ENCODE measurements at places on chromosomes 13 and 19.

GRCh38 chr13:107121793-107122192 is 553.9 kb upstream of the ARGLU1 start:
- no peak for DNase-seq

DNA sequence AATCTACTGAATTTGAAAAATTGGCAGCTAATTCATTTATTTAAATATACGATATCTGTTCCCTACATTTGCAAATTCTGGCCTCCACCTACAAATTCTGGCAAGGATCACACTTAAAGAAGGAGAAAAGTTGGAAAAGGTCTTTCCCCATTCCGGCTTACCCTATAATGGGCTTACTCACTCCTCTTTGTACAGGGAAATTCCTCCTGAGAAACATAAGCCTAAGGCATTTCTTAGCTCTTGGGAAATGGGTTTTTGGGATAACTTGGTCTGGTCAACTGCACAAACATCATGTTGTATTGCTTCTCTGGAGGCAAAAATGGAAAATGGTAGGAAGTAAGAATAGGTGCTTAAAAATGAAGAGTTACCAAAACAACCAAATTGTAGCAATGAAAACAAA is 25.5 kb downstream of the KCTD12 start:
- no peak for DNase-seq

- no peak for DNase-seq
Measured at GRCh38 chr19:55554302-55554701, 9.0 kb upstream of the SBK3 start.

DNA sequence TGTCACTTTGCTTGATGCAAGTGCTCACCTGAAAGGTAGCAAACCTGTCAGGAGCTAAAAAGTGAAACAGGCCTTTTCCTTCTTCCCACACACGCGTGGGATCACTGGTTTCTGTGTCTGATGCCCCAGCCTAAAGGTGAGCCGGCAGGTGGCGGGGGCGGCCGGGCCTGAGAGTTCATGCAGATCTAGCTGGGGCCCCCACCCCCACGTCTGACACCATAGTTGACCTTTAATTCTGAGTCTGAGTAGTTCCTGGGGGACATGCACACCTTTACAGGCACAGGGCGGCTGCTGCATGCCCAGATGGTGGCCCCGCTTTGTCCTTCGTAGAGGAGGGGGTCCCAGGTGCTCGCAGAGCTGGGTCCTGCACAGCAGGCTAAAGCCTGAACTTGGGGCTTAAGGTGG is 345.3 kb downstream of the TEX29 start:
- no peak for DNase-seq

GRCh38 chr13:41222259-41222852 is 28.0 kb upstream of the KBTBD7 start:
- peak; percentile 73 for DNase-seq

GRCh38 chr19:51724543-51724942 is 752 bp upstream of the HAS1 start:
- no peak for DNase-seq

GRCh38 chr19:23311551-23311950 is 61.4 kb upstream of the ZNF724 start:
- DNase-seq, result no peak

DNA sequence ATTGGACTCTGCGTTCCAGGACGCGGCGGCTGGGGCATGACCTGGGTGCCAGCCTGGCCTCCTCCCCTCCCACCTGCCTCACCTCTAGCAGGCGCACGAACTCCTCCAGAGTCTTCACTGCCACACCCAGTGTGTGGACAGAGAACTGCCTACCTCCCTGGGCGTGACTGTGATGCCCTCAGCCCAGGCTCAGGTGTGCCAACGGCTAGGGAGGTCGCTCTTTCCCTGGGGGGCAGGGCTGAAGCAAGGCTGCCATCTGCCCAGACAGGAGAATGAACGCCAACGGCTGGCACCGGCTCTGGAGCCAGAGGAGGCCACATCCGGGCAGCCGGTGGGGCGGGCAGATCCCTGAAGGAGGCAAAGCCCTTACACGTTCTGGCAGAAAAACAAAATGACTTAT is 11.3 kb downstream of the NANOS3 start:
- no peak for DNase-seq

DNA sequence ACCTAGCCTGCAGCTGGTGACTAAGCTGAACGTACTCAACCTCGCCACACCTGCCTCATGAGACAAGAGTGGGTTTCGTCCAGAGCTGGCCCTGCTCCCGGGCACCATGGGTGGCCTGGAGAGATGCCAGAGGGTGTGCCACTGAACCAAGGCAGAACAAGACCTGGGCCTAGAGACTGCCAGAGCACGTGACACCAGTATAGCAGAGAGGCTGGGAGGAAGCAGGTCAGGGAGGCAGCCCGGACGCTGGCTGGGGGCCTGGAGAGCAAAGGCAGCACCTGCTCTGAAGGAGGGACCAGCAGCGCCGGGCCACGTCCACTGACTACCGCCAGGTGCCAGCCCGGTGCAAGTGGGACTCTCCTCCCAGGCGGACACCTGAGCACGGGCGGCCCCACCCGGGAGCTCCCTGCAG is 7.3 kb upstream of the C13orf46 start:
- peak; percentile 87 for DNase-seq

- no peak for DNase-seq
Measured at GRCh38 chr13:26485288-26485687, 72.2 kb upstream of the WASF3 start.

- peak; percentile 45 for DNase-seq
Measured at GRCh38 chr13:37495046-37495445, 103.5 kb downstream of the POSTN start.

GRCh38 chr19:661427-662196 is 1.4 kb downstream of the RNF126 start:
- DNase-seq, result no peak

DNA sequence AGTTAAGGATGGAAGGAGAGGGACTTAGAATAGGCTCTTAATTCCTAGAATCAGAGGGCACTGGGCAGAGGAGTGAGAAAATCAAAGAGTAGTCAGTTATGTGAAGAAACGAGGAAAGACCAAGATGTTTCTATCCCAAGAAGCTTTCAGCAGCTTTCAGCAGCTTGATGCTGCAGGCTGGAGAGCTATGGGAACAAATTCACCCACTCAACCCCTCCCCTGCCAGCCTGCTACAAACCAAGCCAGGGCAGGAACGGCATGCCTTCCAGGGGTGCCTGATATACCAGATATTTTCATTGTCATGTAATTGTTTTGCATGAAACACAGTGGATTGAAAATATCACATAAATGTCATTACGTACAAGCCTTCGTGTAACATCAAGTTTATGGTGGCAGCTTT is 262.2 kb downstream of the FGF14 start:
- no peak for DNase-seq

GRCh38 chr19:11141937-11142527 is 13.6 kb downstream of the SPC24 start:
- peak; percentile 50 for DNase-seq

GRCh38 chr19:44686896-44687295 is 12.1 kb upstream of the CEACAM16 start:
- no peak for DNase-seq
